Activated T-helper 1 cell treated with anti-CD3 and anti-CD28 coated beads, Interleukin-12 subunit alpha, Interleukin-12 subunit beta, Interleukin-2, Interleukin-4 antibody, amounts not matched to agents 30 ng/mL and 10 ng/mL and 1 ng/mL, durations not matched to agents 14 hours and 24 hours and 36 hours (primary cell): ENCODE measurements at places on chromosomes 12 and 14. TPM values are rescaled to one million over a fixed set of nuclear protein-coding genes. Genes with fewer than 3 reads are reported as not detected.

CLEC1A gene
- not detected in 2 replicates for total RNA-seq

LYZ gene
- total RNA-seq, result not detected in 2 replicates

PRPH gene
- total RNA-seq, result 0.20 TPM in 1 of 2 replicates, not detected in the other

SLC6A15 gene
- total RNA-seq, result not detected in 2 replicates

GPD1 gene
- total RNA-seq, result 0.29 and 0.88 TPM in 2 replicates

RPGRIP1 gene
- not detected in 2 replicates for total RNA-seq

LMO3 gene
- not detected in 2 replicates for total RNA-seq

CD69 gene
- 90.5 and 93.2 TPM in 2 replicates for total RNA-seq

CCT2 gene
- 442 and 447 TPM in 2 replicates for total RNA-seq

TEX22 gene
- total RNA-seq, result 7.4 and 9.1 TPM in 2 replicates

SSPN gene
- not detected in 2 replicates for total RNA-seq

FAM186B gene
- 0.29 and 0.62 TPM in 2 replicates for total RNA-seq

AQP5 gene
- total RNA-seq, result not detected in 2 replicates

RAD9B gene
- 0.88 and 1.4 TPM in 2 replicates for total RNA-seq

TBC1D30 gene
- 1.1 and 1.6 TPM in 2 replicates for total RNA-seq

CELA1 gene
- total RNA-seq, result not detected in 2 replicates

RAPGEF3 gene
- 4.7 and 6.5 TPM in 2 replicates for total RNA-seq

DIO3 gene
- not detected in 2 replicates for total RNA-seq

FITM1 gene
- 0.26 TPM in 1 of 2 replicates, not detected in the other for total RNA-seq

EGLN3 gene
- total RNA-seq, result 8.7 and 11.2 TPM in 2 replicates

SERPINA12 gene
- total RNA-seq, result not detected in 2 replicates

PLEKHG3 gene
- total RNA-seq, result 5.5 and 6.2 TPM in 2 replicates

SLC7A8 gene
- total RNA-seq, result not detected in 2 replicates

COX8C gene
- total RNA-seq, result not detected in 2 replicates

C12orf56 gene
- 0.15 TPM in 1 of 2 replicates, not detected in the other for total RNA-seq

LRP6 gene
- total RNA-seq, result 5.5 and 5.6 TPM in 2 replicates

TMEM63C gene
- total RNA-seq, result 1.6 TPM in 2 replicates

CYP27B1 gene
- total RNA-seq, result 9.0 and 9.9 TPM in 2 replicates

ABCC9 gene
- not detected in 2 replicates for total RNA-seq

MYO1H gene
- not detected in 2 replicates for total RNA-seq

A2M gene
- total RNA-seq, result not detected in 2 replicates

CACNA1C gene
- 0.18 and 0.27 TPM in 2 replicates for total RNA-seq

IQSEC3 gene
- total RNA-seq, result 0.05 and 0.24 TPM in 2 replicates

KITLG gene
- total RNA-seq, result not detected in 2 replicates

EPYC gene
- total RNA-seq, result not detected in 2 replicates
